ENCODE measurements at places on chromosomes 5 and 9. TPM values are rescaled to one million over a fixed set of nuclear protein-coding genes. Genes with fewer than 3 reads are reported as not detected.

GRCh38 chr5:89128906-89129625, 246.1 kb upstream of the MEF2C start:
- no peak for DNase-seq

DNA sequence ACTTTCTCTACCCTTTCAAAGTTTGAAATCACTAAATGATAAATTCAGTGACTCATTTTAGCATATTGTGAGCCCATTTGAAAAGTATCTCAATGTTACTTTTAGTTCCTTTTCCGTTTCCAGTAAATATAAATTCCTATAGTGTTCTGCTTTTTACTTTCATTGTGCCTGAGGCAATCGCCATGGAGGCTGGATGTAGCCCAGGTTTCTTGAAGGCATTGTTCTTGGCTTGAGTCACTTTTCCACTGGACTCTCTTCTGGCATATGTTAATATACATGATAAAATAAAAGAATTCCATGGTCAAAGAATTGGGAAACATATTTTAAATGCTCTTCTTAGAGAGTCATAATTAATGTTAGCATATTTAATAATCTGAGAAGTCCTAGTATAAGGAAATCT, 327.0 kb downstream of the IZUMO3 start:
- no peak for DNase-seq

DNA sequence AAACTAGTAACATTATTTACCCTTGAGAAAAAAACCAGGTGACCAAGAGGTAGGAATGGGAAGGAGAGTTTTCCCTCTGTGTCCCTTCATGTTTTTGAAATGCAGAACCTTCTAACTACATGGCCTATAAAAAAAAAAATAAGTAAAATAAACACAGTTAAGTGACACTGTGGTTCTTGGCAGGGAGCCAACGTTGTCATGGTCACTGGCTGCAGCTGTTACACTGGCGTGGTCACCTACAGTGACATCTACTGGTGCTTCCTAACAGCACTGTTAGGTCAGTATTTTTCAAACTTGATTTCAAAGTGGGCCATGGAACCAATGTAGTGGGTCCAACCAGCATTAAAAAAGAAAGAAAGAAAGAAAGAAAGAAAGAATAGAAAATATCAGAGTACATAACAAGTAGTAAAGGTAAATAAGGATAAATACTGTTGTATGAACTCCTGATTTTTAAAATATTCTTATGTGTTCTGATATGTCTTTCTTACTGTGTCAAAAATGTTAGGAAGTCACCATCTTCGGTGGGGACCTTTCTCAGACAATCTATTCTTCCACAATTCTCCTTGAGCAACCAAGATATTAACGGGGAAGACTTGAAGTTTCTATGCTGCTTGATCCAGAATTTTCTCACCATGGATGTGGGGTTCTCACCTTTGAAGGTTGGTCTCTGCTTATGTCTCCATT, 59.1 kb upstream of the PJA2 start:
- peak; percentile 96 for DNase-seq

DNA sequence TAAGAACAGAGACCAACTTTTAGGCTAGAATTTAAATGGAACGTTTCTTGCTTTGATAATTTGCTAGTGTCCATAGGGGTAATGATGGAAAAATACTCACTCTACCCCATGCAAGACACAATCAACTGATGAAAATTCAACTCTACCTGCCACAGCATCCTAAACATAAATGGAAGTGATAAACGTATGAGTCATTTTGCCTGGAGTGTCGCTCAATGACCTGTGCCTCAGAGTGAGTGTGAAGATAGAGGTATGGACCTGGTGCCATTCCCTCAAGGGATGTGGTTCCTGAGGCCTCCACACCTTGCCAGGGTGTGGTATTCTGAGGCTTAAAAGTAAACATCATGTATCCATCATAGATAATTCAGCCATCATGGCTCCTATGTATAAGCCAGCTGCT, 14.0 kb downstream of the ARL14EPL start:
- no peak for DNase-seq

TSC1 gene
- 41.7 TPM for polyA plus RNA-seq

GTF3C5 gene
- 63.4 TPM for polyA plus RNA-seq
